ENCODE measurements at places on chromosomes 11 and 22.

DNA sequence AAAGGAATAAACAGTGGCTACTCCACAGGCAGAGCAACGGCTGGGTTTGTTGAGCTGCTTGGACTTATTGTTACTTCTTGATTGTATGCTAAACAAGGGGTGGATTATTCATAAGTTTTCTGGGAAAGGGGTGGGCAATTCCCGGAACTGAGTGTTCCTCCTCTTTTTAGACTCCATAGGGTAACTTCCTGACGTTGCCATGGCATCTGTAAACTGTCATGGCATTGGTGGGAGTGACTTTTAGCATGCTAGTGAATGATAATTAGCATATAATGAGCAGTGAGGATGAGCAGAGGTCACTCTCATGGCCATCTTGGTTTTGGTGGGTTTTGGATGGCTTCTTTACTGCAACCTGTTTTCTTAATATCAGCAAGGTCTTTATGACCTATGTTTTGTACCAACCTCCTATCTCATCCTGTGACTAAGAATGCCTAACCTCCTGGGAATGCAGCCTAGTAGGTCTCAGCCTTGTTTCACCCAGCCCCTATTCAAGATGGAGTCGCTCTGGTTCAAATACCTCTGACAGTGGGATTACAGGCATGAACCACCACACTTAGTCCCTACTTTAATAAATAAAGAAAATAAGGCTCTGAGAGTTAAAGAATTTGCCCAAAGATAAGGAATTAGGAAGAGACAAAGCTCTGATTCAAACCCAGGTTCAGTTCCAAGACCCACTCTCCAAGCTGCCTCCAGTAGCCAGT lies 65.6 kb upstream of the CLMP start:
- no peaks in the 10 kb centered on the region for H3K27me3 ChIP-seq
- H3K27ac ChIP-seq, result no peak overlapping the region
- no peak overlapping the region for H3K4me3 ChIP-seq
- H3K4me1 ChIP-seq, result peaks cover 9% of the 10 kb centered on the region

- no peak overlapping the region for H3K4me3 ChIP-seq
- no peaks in the 10 kb centered on the region for H3K36me3 ChIP-seq
- no peak for DNase-seq
Observed at GRCh38 chr11:120188811-120189455, 21.9 kb upstream of the OAF start.

GRCh38 chr11:119491753-119492510 lies 69.0 kb upstream of the THY1 start:
- H3K4me1 ChIP-seq, result no peaks in the 10 kb centered on the region
- DNase-seq, result no peak
- peaks cover 29% of the 10 kb centered on the region for H3K27me3 ChIP-seq
- H3K27ac ChIP-seq, result no peak overlapping the region

- no peaks in the 10 kb centered on the region for H3K36me3 ChIP-seq
- no peak for DNase-seq
- no peak overlapping the region for H3K27ac ChIP-seq
- H3K4me1 ChIP-seq, result no peaks in the 10 kb centered on the region
- no peaks in the 10 kb centered on the region for H3K27me3 ChIP-seq
- H3K4me3 ChIP-seq, result no peak overlapping the region
Observed at GRCh38 chr11:74696500-74696899, 34.7 kb downstream of the CHRDL2 start.

DNA sequence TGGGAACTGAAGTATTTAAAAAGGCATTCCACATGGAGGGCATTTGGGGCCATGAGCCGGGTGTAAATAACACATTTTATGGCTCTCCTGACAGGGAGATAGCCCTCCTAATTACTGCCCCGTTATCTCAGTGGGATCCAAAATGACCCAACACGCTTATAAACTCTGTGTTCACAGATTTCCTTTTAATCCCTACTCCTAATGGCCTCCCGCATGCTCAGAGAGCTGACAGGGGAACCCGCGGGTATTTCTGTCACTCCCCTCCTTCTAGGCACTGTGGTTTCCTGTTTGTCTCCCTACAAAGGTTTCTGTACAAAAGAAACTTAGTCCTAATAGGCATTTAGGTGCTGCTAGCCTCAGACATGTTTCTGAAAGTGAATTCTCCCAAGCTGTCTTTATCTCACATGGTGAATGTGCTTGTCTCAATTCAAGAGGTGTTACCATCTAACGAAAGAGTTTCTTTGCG lies 202.8 kb upstream of the SEZ6L start:
- peaks cover 13% of the 10 kb centered on the region for H3K4me1 ChIP-seq
- no peak overlapping the region for H3K4me3 ChIP-seq
- H3K27ac ChIP-seq, result peak overlapping the region; percentile 4
- H3K27me3 ChIP-seq, result peaks cover 14% of the 10 kb centered on the region
- no peaks in the 10 kb centered on the region for H3K36me3 ChIP-seq

- H3K4me3 ChIP-seq, result no peak overlapping the region
- H3K27ac ChIP-seq, result no peak overlapping the region
- H3K27me3 ChIP-seq, result no peaks in the 10 kb centered on the region
Observed at GRCh38 chr22:29679316-29679715, 40.5 kb upstream of the CABP7 start.

DNA sequence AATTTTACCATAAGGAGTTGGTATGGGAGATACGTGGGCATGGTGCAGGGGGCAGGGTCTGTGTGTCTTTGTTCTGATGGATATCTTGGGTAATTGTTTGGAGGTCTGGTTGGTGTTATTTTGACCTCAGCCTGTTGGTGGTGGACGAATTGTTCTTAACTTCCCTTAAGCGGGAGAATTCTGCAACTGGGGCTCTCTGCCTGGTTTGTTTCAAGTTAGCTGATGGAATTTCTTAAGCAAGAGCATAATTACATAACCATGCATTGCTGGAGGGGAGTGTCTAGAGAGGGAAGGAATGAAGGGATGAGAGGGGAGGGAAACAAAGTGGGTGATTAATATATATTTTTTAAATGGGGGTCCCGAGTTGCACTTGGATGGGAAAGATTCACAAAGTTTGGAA lies 908.5 kb upstream of the RAG2 start:
- no peaks in the 10 kb centered on the region for H3K36me3 ChIP-seq
- H3K27ac ChIP-seq, result no peak overlapping the region
- H3K4me1 ChIP-seq, result peaks cover 10% of the 10 kb centered on the region
- no peaks in the 10 kb centered on the region for H3K27me3 ChIP-seq
- H3K4me3 ChIP-seq, result no peak overlapping the region

GRCh38 chr11:43583548-43583947 lies 97.0 kb upstream of the HSD17B12 start:
- peaks cover 96% of the 10 kb centered on the region for H3K27me3 ChIP-seq
- no peaks in the 10 kb centered on the region for H3K36me3 ChIP-seq
- no peak for DNase-seq
- no peak overlapping the region for H3K27ac ChIP-seq

DNA sequence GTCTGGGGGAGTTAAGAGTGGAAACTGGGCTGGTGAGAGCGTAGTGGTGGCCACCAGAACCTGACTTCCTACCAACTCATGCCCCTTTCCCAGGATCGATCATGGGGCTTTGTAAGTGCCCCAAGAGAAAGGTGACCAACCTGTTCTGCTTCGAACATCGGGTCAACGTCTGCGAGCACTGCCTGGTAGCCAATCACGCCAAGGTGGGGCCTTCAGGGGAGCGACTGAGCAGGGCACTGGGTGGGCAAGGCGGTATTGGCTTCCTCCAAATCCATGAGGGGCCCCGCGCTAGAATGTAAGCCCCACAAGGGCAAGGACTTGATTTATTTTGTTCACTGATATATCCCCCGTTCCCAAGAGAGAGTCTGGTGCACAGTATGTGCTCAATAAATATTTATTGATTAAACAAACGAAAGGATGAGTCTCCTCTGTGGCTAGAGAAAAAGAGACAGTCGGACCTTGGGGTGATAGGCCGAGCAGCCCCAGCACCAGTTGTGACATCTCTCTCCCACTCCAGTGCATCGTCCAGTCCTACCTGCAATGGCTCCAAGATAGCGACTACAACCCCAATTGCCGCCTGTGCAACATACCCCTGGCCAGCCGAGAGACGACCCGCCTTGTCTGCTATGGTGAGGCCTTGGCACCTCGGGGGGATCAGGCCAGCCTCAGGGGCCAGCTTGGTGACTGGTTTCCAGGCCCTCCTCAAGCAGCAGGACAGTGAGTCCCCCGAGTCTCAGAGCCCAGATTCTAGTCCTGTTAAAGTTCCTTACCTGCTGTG lies 765 bp downstream of the ZFPL1 start:
- H3K27ac ChIP-seq, result peak overlapping the region; percentile 90
- no peaks in the 10 kb centered on the region for H3K27me3 ChIP-seq
- peaks cover 77% of the 10 kb centered on the region for H3K36me3 ChIP-seq
